Astrocyte (in vitro differentiated cells and primary cell): ENCODE measurements at places on chromosomes 6 and 20. TPM values are rescaled to one million over a fixed set of nuclear protein-coding genes. Genes with fewer than 3 reads are reported as not detected.
A peak's percentile ranks its signal among the peaks of the same experiment; 100 is the strongest.

GRCh38 chr20:53805895-53806384 lies 212.3 kb upstream of the ZNF217 start:
- no peak overlapping the region for H3K4me3 ChIP-seq
- DNase-seq, result peak; percentile 70
- no peaks in the 10 kb centered on the region for H3K27me3 ChIP-seq
- H3K4me1 ChIP-seq, result peaks cover 9% of the 10 kb centered on the region
- H3K36me3 ChIP-seq, result no peaks in the 10 kb centered on the region
- H3K27ac ChIP-seq, result peak overlapping the region; percentile 65

- no peak overlapping the region for H3K27ac ChIP-seq
- no peak overlapping the region for H3K4me3 ChIP-seq
- H3K27me3 ChIP-seq, result peaks cover 20% of the 10 kb centered on the region
- DNase-seq, result no peak
These were observed 6.5 kb downstream of the IP6K3 start for GRCh38 chr6:33740204-33740608.

GRCh38 chr6:160462551-160463109 lies 114.5 kb downstream of the SLC22A3 start:
- no peak overlapping the region for H3K4me3 ChIP-seq
- no peaks in the 10 kb centered on the region for H3K36me3 ChIP-seq
- no peak overlapping the region for H3K27ac ChIP-seq
- H3K27me3 ChIP-seq, result no peaks in the 10 kb centered on the region
- H3K4me1 ChIP-seq, result peaks cover 15% of the 10 kb centered on the region

DNA sequence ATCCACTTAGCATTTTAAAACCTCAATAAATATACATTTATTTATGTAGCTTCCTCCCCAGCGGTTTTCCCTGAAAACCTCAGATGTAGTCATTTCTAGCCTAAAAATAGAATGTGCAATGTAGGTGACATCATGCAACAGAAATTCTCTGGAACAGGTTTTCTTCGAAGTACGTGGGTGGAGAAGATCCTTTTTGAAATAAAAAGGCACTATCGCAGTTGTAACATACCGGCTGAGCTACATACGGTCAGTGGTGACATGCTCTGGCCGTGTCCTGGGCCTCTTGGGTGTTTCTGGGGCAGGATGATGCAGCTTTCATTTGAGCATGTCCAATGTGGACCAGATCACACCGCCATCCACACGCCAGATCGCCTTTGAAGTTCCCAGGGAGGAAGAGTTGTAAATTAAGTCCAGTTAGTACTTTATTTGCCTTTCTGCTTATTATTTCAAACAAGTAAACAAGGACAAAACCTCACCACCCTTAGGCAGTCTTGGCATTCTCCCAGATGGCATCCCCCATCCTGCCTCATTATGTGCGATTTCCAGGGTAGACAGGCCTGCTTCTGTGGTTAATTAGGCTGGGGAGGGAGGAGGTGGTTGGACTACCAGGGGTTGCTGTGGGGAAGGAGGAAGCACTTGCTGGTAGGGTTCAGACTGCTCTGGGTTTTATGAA lies 109.5 kb upstream of the CLDN20 start:
- no peaks in the 10 kb centered on the region for H3K36me3 ChIP-seq
- H3K4me1 ChIP-seq, result peaks cover 28% of the 10 kb centered on the region
- peak overlapping the region; percentile 92 for H3K27ac ChIP-seq
- H3K4me3 ChIP-seq, result peak overlapping the region; percentile 27
- DNase-seq, result peak; percentile 96
- H3K27me3 ChIP-seq, result no peaks in the 10 kb centered on the region

DNA sequence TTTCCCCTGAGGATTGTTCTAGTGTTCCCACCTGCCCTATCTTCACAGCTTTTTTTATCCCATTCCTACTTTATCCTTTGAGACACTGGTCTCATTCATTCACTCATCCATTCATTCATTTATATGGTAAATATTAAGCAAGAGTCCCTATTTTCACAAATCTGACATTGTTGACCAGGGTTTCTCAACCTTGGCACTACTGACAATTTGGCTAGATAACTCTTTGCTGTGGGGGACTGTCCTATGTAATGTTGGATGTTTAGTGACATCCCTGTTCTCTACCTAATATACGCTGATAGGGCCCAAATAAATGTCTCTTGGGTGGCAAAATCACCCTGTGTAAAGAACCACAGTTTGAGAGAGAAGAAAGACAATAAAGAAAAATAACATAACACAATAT lies 345.0 kb downstream of the GRIK2 start:
- no peak for DNase-seq
- H3K36me3 ChIP-seq, result no peaks in the 10 kb centered on the region
- H3K27ac ChIP-seq, result no peak overlapping the region
- no peak overlapping the region for H3K4me3 ChIP-seq

ADGRG6 gene
- 89.2 and 98.2 TPM in 2 replicates for total RNA-seq

GJA1 gene
- 433 and 443 TPM in 2 replicates for total RNA-seq

GRCh38 chr20:51373713-51374455 lies 168.6 kb downstream of the NFATC2 start:
- peaks cover 10% of the 10 kb centered on the region for H3K4me1 ChIP-seq
- no peaks in the 10 kb centered on the region for H3K27me3 ChIP-seq
- no peak overlapping the region for H3K4me3 ChIP-seq

DNA sequence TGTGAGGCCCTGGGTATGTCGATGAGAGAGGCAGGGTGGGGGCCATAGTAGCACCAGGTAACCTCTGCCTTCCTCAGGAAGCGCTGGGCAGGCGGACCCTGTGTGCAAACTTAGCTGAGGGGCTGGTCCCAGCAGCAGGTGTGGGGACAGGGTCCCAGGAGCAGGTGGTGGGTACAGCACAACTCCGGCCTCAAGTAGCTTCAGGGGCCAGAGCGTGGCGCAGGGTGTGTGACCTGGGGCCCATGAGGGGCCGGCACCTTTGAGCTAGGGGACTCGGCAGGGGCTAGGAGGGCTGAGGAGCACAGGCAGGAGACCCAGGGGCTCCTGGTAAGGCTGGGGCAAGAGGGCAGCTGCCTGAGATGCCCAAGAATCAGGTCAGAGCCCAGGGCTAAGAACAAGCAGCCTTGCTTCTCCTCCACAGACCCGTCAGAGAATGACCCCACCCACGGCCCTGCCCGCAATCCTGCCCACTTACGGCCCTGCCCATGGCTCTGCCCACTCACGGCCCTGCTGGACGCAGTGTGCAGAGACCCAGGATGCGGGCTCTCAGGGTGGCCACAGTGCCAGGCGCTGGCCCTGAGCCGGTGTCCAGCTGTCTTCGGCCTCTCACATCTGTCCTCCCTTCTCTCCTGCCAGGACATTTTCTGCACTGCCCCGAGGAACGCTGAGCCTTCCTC lies 30.9 kb downstream of the CHRNA4 start:
- H3K36me3 ChIP-seq, result no peaks in the 10 kb centered on the region
- H3K4me1 ChIP-seq, result no peaks in the 10 kb centered on the region
- H3K27ac ChIP-seq, result no peak overlapping the region

DNA sequence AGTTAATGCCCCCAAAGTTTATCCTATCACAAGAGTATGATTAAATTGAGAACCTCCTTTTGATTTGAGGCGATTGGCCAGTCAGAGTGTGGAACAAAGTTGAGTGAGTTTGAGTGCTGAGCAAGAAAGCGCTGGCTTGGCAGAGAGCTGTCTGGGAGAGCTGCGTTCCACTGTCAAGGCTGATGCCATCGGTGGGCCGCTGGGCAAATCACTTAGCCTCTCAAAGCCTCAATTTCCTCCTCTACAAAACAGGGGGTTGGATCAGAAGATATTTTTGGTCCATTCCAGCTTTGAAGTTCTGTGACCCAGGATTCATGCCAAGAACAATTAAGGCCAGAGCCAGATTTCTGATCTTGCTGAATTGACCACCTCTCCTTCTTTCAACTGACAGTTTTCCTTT lies 60.2 kb downstream of the TMEM242 start:
- no peak overlapping the region for H3K4me3 ChIP-seq
- DNase-seq, result no peak
- H3K27ac ChIP-seq, result no peak overlapping the region
- H3K27me3 ChIP-seq, result no peaks in the 10 kb centered on the region

OR2B6 gene
- not detected in 2 replicates for total RNA-seq

FAM209B gene
- total RNA-seq, result 0.60 TPM in 1 of 2 replicates, not detected in the other

GRCh38 chr20:13874394-13875157 lies 89.7 kb downstream of the NDUFAF5 start:
- no peaks in the 10 kb centered on the region for H3K27me3 ChIP-seq
- DNase-seq, result no peak
- no peak overlapping the region for H3K27ac ChIP-seq
- H3K4me1 ChIP-seq, result no peaks in the 10 kb centered on the region

DNA sequence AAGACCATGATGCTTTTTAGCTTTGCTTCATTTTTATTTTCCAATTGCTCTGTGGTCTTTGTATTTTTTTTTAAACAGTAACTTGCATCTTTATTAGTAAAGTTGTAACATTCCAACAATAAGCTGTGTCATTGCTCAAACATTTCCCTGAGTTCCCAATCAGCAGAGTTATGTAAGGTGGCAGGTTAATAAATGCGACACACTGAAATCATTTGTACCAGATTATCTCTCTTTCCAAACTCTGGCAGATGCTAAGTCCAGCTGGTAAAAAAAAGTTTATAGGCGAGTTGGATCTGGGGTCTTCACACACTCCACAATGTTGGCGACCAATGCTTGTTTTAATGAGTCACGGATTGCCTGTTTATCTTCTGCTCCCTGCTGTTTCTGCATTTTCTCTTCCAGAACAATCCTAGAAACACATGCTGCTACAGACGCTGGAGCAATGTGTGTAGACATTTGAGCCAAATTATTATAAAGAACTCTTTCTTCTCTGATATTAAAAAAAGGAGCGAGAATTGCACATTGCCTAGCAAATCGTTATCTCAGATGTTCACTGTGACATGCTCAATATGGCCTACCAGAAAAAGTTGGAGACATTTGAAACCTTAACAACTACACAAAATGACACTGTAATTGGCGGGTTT lies 113.6 kb upstream of the IFNGR1 start:
- H3K4me1 ChIP-seq, result no peaks in the 10 kb centered on the region
- no peaks in the 10 kb centered on the region for H3K27me3 ChIP-seq
- peak; percentile 4 for DNase-seq
- H3K27ac ChIP-seq, result no peak overlapping the region
- no peak overlapping the region for H3K4me3 ChIP-seq
- no peaks in the 10 kb centered on the region for H3K36me3 ChIP-seq

DNA sequence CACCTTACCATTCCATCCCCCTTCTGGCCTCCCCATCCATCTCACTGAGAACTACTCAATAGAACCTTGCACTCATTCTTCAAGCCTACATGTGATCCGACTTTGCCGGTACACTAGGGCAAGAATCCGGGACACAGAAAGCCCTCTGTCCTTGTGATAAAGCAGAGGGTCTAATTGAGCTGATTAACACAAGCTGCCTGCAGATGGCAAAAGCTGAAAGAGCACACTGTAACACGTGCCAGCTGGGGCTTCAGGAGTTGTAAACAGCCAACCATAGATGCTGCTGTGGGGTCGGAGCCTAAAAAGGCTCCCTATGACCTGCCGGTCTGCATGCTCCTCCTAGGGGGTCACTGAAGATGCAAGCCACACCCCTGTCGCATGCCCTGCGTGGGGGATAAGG lies 124.1 kb downstream of the RNF144B start:
- H3K4me1 ChIP-seq, result peaks cover 9% of the 10 kb centered on the region
- no peak overlapping the region for H3K27ac ChIP-seq
- no peaks in the 10 kb centered on the region for H3K36me3 ChIP-seq
- no peak for DNase-seq

DNA sequence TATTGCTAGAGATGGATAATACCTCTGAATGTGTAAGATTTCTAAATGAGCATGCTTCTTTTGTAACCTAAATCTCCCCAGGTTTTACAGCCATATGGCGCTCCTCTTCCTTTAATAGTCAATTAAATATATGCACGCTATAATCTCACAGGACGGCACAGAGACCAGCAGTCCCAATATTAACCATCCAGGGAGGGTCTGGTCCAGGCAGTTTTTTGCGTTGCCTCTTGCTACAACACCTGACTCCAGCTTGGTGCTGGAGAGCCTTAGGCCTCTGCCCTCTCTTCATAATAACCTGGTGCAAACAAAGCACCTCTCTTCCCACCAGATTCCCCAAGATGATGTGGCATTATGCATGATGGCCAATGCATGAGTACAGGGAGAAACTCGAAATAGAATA lies 183.4 kb downstream of the LY86 start:
- DNase-seq, result no peak
- H3K36me3 ChIP-seq, result no peaks in the 10 kb centered on the region
- H3K4me3 ChIP-seq, result no peak overlapping the region
- no peak overlapping the region for H3K27ac ChIP-seq

FANCE gene
- 2.9 and 3.1 TPM in 2 replicates for total RNA-seq

AIF1 gene
- not detected in 2 replicates for total RNA-seq
